Fibroblast of lung (primary cell): ENCODE measurements at places on chromosomes 3 and 15. TPM values are rescaled to one million over a fixed set of nuclear protein-coding genes. Genes with fewer than 3 reads are reported as not detected.
A peak's percentile ranks its signal among the peaks of the same experiment; 100 is the strongest.

DNA sequence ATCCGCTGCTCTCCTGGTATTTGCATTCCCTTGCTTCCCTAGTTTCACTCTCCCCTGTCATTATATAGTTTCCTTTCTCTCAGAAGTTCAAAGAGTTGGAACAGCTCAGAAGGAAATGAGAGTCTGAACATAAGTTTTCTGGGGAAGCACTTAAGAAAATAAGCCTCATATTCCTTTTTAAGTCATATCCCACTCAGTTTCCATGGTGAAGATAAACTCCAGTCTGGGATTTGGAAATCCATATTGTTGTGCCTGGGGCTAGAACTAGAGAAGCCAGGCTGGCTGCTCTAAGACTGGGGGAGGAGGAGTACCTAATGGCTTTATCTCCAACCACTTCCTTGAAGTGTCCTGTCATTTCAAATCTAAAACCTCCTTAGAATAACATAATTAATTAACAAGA, 134.2 kb upstream of the ALCAM start:
- no peak for DNase-seq

- peak; percentile 81 for DNase-seq
Measured at GRCh38 chr3:52346623-52347530, 30.8 kb downstream of the DNAH1 start.

- no peak for DNase-seq
Measured at GRCh38 chr3:160673188-160673587, 3.8 kb upstream of the ARL14 start.

GRCh38 chr3:183159333-183159732, 3.2 kb downstream of the LAMP3 start:
- DNase-seq = no peak

Gene GNAT1
- polyA plus RNA-seq = not detected in 2 replicates

Gene BRK1
- polyA plus RNA-seq = 303 and 326 TPM in 2 replicates
